MM.1S (cell line): ENCODE measurements at places on chromosomes 5 and 9.

GRCh38 chr5:117942861-117943519 lies 1045.4 kb downstream of the DTWD2 start:
- DNase-seq, result no peak

- DNase-seq, result no peak
Measured at GRCh38 chr5:133900534-133901270, 67.7 kb downstream of the C5orf15 start.

DNA sequence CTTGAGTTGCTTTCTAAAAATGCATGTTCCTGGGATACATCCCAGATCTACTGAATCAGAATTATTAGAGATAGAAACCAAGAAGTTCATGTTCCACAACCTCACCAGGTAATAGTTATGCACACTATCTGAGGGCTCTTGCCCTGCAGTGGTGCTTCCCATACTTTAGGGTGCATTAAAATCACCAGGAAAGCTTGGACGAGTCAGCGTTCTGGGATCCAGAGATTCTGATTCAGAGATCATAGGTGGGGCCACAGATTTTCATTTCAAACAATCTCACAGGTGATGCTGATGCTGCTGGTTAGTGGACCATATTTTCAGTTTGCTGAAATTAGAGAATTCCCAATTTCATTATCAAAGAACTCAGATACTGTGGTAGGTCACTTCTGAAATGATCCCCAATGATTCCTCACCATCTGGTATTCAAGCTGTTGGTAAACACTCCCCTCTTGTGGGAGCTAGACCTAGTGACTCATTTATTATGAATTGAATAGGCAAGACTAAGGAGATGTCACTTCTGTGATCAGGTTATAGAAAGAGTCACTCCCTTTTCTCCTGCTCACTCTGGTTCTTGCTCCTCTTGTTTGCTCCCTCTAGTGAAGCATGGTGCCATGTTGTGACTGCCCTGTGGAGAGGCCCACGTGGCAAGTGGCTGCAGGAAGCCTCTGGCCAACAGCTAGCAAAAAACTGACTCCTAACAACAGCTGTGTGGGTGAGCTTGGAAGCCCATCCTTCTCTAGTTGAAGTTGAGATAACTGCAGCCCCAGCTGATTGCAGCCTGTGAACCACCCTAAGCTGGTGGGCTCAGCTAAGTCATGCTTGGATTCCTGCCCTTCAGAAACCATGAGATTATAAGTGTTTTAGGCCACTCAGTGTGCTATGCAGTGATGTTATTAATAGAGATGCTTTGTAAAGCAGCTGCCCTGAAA lies 59.8 kb downstream of the SH3TC2 start:
- no peak for DNase-seq

GRCh38 chr5:102531506-102531905 lies 32.7 kb upstream of the SLCO6A1 start:
- no peak for DNase-seq

GRCh38 chr9:24608599-24608998 lies 62.9 kb upstream of the IZUMO3 start:
- DNase-seq, result no peak

DNA sequence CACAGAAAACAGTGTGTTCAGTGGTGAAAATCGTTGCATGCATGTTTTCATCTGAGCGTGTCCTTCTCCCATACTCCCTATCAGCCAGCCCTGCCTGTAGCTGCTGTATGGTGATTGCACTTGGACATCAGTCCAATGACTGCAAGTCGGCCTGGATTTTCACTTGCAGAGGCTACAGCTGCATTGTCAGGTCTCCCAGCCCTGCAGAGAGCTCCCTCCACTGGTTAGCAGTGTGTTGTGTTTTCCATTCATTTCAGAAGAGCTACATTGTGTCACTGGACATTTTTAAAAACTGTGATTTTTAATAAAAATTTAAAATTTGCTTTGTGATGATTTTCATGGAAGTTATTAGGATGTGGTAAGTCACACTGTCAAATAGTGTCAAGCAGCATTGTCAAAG lies 96.6 kb downstream of the SYK start:
- DNase-seq, result no peak
